ENCODE measurements at places on chromosomes 7 and 10.

GRCh38 chr7:141660259-141660658 is 41.7 kb downstream of the DENND11 start:
- no peak overlapping the region for H3K4me3 ChIP-seq
- no peak overlapping the region for H3K27ac ChIP-seq
- no peak for DNase-seq

DNA sequence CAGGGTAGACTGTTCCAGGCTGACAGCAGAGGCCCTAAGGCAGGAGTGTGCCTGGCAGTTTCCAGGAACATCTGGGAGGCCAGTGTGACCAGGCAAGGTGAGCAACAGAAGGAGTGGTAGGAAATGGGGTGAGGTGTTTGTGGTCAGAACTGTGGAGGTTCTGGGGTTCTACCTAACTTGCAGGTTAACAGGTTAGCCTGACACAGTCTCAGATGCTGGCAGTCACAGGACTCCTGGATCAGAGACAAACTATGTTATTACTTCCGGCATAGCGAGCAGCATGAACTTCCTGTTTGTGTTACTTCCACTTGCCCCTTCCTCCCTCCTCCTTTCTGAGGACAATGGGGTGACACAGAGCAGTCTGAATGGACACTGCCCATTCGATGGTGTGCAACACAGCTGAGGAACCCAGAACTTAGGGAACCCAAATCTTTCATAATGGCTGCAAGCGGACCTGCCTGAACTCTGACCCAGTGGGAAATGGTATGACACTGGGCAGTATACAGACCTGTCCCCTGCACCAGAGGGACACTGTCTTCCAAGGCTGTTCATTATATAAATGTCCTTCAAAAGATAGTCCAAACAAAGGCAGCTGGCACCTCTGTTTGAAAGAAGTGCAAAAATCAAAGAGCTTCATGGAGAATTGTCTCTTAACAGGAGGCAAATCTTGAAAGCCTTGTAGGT is 3.9 kb upstream of the SAR1A start:
- no peak overlapping the region for H3K27ac ChIP-seq
- H3K4me1 ChIP-seq: peaks cover 7% of the 10 kb centered on the region
- no peak overlapping the region for H3K4me3 ChIP-seq
- DNase-seq: no peak

- peaks cover 15% of the 10 kb centered on the region for H3K4me1 ChIP-seq
- no peak for DNase-seq
- no peaks in the 10 kb centered on the region for H3K27me3 ChIP-seq
- no peak overlapping the region for H3K4me3 ChIP-seq
- H3K36me3 ChIP-seq: no peaks in the 10 kb centered on the region
Observed at GRCh38 chr10:110411047-110411410, 86.7 kb upstream of the DUSP5 start.

DNA sequence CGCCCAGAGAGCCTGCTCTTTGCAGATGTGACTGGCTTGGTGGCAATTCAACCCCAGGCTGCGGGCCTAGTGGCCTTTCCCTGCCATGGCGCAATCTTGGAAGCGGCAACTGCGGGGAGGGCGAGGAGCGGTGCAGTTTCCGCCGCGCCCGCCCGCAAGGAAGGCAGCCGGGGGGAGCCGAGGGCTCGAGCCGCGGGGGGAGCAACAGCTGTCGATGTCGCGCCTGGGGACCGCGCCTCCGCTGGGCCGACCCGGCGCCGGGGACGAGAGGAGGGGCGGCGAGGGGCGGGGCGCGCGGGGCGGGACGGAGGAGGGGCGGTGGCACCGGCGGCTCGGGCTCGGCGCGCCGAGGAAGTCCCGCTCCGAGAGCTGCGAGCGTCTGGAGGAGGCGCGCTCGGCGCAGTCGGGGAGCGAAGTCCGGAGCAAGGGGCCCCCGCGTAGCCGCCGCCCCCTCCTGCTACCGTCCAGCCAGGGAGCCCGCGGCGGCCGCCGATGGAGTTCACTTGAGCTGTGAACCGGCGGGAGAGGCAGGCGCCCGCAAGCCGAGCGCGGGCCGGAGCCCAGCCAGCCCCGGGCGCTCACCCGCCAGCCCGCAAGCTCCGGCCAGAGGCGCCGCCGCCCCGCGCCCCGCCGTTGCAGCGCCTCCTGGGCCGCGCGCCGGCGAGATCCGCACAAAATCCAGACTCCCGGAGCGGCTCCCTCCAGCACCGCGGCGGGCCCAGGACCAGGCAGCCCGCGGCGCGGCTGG is 438.1 kb upstream of the GALNT17 start:
- H3K27me3 ChIP-seq: no peaks in the 10 kb centered on the region
- no peak for DNase-seq
- peak overlapping the region; percentile 99 for H3K4me3 ChIP-seq
- H3K27ac ChIP-seq: peak overlapping the region; percentile 87
- no peaks in the 10 kb centered on the region for H3K36me3 ChIP-seq

GRCh38 chr7:118502235-118502634 is 277.7 kb downstream of the ANKRD7 start:
- H3K27ac ChIP-seq: no peak overlapping the region
- H3K4me3 ChIP-seq: no peak overlapping the region
- no peaks in the 10 kb centered on the region for H3K27me3 ChIP-seq

DNA sequence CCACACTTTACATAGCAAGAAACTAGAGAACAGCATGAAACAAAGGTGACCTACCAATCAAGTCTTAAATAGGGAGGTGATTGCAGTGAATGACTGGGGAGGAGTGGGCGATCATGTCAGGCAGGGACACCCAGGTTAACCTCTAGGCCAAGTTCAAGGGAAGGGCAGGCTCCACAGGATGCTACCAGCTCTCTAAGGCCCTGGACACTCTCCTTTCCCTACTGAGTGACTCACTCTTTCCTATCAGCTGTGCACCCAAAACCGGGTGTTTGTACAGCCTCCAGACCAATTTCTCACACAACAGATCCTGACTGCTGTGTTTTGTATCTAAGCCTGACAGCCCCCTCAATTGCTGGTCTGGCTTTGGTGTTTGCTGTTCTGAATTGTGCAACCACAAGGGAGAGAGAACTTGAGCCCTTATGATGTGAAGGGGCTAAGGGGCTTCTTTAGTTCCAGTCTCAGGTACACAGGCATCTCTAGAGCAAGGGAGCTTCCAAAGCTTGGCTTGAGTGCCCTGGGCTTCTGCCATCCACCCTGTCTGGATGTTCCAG is 107.8 kb downstream of the TBXAS1 start:
- H3K36me3 ChIP-seq: no peaks in the 10 kb centered on the region
- no peak for DNase-seq
- no peak overlapping the region for H3K27ac ChIP-seq
- peaks cover 6% of the 10 kb centered on the region for H3K4me1 ChIP-seq
- H3K27me3 ChIP-seq: no peaks in the 10 kb centered on the region

GRCh38 chr10:17427201-17427600 is 27.2 kb downstream of the ST8SIA6 start:
- DNase-seq: no peak
- no peaks in the 10 kb centered on the region for H3K4me1 ChIP-seq
- no peak overlapping the region for H3K27ac ChIP-seq

DNA sequence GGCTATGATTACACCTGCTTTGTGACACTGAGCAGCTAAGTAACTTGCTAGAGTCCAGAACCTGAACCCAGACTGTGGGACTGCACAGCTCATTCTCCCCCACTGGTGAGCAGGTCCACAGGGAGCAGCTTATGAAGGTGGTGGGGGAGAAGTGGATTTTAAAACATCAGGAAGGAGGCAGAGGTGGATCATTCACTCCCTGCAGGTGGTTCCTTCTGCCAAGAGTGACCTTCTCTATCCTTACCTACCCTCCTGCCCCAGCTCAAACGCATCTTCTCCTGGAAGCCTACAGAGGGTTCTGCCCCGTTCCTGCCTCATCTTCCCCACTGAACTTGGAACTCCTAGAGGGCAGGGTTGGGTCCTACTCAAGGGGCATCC is 539 bp upstream of the FAM241B start:
- H3K27me3 ChIP-seq: no peaks in the 10 kb centered on the region
- peak overlapping the region; percentile 88 for H3K4me3 ChIP-seq
- peaks cover 4% of the 10 kb centered on the region for H3K36me3 ChIP-seq
- DNase-seq: no peak
- no peak overlapping the region for H3K27ac ChIP-seq

- H3K4me3 ChIP-seq: no peak overlapping the region
- no peak overlapping the region for H3K27ac ChIP-seq
- no peaks in the 10 kb centered on the region for H3K27me3 ChIP-seq
- DNase-seq: no peak
Observed at GRCh38 chr7:111485701-111486380, 76.5 kb downstream of the IMMP2L start.

DNA sequence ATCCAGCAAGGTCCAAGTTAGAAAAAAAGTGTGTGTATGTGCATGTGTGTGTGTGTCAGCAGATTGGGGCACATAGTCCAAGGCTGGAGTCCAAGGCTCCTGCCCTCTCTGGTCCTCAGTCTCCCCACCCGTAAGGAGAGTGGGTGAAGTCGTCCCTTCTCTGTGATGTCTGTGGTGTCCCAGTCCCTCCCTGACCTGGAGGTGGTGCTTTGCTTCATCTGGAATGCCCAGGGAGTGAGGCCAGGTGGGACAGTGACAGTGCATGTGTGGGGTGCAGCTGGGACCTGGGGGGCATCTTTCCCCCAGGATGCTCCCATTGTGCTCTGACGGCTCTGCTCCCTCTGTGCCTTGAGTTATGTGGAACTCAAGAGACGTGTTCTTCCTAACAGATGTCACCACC is 18.0 kb downstream of the AQP1 start:
- H3K27me3 ChIP-seq: no peaks in the 10 kb centered on the region
- DNase-seq: no peak
- peaks cover 22% of the 10 kb centered on the region for H3K36me3 ChIP-seq
- peaks cover 5% of the 10 kb centered on the region for H3K4me1 ChIP-seq
- H3K27ac ChIP-seq: no peak overlapping the region
- H3K4me3 ChIP-seq: no peak overlapping the region

DNA sequence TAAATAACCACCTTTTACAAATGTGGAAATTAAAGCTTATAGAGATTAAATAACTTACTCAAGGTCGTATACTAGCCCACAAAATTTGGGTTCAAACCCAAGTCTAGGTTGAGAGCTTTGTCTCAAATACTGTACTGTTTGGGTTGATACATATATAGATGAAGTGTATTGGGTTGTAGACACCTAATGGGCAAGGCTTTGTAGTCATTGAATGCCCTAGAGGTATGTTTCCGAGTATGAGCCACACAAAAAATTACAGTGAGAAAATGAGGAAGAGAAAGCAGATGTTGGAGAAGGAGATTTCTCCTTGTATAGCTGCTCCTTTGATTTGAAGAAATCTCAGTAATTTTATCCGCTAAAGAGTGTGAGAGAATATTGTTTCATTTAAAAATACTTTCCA is 60.6 kb downstream of the C1GALT1 start:
- no peaks in the 10 kb centered on the region for H3K4me1 ChIP-seq
- no peak for DNase-seq
- peaks cover 8% of the 10 kb centered on the region for H3K36me3 ChIP-seq
- H3K27ac ChIP-seq: no peak overlapping the region
- no peaks in the 10 kb centered on the region for H3K27me3 ChIP-seq
- no peak overlapping the region for H3K4me3 ChIP-seq

DNA sequence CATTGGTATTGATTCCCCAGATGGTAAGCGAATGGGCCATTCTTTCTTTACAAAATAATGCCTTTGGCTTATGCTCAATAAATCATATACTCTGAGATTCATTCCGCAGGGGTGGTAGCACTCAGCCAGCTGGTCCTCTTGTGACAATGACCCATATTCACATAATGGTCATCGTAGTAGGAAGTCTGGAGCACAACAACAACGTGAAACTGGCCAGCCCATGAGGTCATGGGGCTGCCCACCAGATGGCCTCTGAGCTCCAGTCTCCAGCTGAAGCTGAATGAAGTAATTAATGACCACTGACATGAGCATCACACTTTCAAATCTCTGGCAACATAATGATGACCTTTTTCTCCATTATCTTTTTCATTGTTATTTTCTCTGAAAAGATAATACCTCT is 42.3 kb upstream of the SORCS1 start:
- no peak overlapping the region for H3K27ac ChIP-seq
- no peaks in the 10 kb centered on the region for H3K4me1 ChIP-seq
- no peaks in the 10 kb centered on the region for H3K27me3 ChIP-seq
- H3K4me3 ChIP-seq: no peak overlapping the region
- DNase-seq: no peak

DNA sequence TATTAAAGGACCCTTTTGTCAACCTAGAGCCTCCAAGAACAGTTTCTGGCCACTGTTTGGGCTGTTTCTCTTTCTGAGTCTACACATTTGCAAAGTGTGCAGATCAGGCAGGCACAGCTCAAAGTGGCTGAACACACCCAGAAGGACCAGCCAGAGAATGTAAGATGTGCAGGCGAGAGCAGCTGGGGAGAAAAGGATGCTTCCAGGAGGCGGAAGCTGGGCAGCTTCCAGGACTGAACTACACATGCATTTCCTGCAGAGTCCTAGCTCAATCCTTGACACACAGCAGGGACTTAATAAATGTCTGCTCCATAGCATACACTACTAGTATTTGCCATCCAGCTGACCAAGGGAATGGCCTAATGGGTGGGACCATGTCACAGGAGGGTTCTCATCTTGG is 70.9 kb downstream of the CTBP2 start:
- H3K27me3 ChIP-seq: no peaks in the 10 kb centered on the region
- peaks cover 64% of the 10 kb centered on the region for H3K4me1 ChIP-seq
- H3K36me3 ChIP-seq: no peaks in the 10 kb centered on the region

DNA sequence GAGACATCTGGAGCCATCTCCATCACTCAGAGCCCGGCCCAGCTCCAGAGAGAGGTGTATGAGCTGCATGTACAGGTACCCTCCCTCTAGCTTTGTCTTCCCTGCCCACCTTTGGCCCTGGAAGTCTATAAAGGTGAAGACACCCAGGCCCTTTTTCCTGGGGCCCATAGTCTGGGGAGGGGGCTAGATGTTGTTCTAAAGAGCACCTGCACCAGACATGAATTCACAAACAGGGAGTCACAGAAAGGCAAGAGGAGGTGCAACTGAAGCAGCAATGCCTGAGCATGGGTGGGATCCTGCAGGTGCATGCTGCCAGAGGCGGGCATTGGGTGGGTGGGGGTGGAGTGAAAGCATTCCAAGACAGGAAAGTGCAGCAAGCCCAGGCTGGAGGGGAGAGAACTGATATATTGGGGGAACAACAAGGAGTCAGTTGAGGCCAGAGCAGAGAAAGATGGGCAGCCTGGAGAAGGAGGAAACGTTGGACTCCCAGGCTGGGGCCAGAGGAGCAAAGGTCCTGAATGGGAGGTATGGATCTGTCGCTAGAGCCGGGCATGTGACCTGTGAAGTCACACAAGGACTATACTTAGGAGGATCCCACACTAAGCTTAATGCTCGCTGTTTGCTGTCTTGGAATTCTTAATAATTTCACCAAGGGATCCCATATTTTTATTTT is 11.7 kb downstream of the CDHR1 start:
- H3K4me1 ChIP-seq: no peaks in the 10 kb centered on the region
- no peaks in the 10 kb centered on the region for H3K27me3 ChIP-seq
- no peaks in the 10 kb centered on the region for H3K36me3 ChIP-seq
- H3K27ac ChIP-seq: no peak overlapping the region
- no peak overlapping the region for H3K4me3 ChIP-seq

GRCh38 chr10:22505911-22506685 is 160.8 kb downstream of the SPAG6 start:
- no peak for DNase-seq
- no peak overlapping the region for H3K27ac ChIP-seq
- no peaks in the 10 kb centered on the region for H3K4me1 ChIP-seq
- no peak overlapping the region for H3K4me3 ChIP-seq
- H3K27me3 ChIP-seq: no peaks in the 10 kb centered on the region
- H3K36me3 ChIP-seq: no peaks in the 10 kb centered on the region
